ENCODE measurements at places on chromosomes 11 and 22.

- no peak for DNase-seq
Measured at GRCh38 chr22:29782061-29782845, 15.1 kb downstream of the UQCR10 start.

- DNase-seq, result no peak
Measured at GRCh38 chr11:83818349-83818748, 532.2 kb upstream of the CCDC90B start.

GRCh38 chr22:38776086-38776485 lies 17.9 kb downstream of the DNAL4 start:
- no peak for DNase-seq

- no peak for DNase-seq
Measured at GRCh38 chr22:27213294-27213693, 555.9 kb downstream of the MIAT start.

DNA sequence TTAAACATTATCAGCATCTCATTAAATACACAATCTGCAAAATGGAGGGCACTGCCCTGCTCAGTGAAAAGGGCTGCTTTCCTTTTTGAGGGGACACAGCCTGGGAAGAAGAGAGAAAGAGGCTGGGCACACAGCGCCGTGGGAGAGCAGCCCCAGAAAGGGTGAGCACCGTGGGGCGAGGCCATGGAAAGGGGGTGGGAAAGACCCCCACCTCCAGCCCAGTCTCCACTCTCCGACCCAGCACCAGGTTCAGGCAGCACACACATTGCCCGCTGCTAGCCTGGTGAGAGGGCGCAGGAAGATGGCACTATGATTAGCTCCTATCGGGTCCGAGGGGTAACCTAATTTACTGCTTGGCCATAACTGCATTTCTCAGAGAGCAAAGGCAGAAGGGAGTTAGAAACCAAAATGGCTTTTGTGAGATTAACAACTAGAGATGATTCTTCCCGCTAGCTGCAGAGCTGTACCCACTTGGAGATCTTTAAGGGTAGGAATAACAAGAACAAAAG lies 104.0 kb upstream of the BID start:
- no peak for DNase-seq

DNA sequence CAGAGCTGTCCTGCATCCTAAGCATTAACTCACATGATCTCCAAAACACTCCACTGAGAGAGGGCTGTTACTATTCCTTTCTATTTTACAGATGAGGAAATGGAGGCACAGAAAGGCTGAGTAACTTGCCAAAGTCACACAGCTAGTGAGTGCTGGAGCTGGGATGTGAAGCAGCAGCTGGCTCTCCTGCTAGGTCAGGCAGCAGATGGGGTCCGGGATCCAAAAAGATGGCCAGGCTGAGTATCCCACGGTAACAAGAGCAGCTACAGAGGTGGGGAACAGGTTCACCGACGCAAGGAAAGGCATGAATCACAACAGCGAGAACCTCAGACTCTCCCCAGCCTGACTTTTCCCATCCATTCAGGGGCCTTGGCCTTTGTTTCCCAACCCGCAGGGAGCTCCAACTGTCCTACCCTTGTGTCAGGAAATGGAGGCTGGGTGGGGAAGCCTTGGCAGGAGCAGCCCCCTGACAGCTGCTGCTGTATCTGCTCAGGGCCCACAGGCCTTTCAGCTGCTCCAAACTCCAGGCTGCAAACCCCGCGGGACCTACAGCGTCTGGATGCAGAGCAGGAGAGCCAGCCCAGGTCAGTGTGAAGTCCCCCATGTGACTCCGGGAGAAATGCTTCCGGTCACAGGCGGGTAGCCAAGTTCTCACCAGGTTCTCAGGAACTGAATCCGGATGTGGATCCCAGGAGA lies 29.5 kb downstream of the DKK3 start:
- no peak for DNase-seq

GRCh38 chr11:68127714-68128681 lies 6.8 kb upstream of the CHKA start:
- no peak for DNase-seq

DNA sequence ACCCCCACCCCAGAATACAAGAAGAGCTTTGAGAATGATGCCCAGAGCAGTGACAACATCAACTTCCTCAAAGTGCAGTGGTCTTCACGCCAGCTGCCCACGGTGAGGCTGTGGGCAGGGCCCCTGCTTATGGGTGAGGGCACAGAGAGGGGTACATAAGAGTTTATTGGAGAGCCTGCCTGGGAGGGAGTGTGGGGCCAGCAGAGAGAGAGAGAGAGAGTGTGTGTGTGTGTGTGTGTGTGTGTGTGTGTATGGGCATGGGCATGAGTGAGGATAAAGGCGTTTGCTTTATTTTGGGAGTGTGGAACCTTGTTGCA lies 9.5 kb downstream of the PHOX2A start:
- no peak for DNase-seq

DNA sequence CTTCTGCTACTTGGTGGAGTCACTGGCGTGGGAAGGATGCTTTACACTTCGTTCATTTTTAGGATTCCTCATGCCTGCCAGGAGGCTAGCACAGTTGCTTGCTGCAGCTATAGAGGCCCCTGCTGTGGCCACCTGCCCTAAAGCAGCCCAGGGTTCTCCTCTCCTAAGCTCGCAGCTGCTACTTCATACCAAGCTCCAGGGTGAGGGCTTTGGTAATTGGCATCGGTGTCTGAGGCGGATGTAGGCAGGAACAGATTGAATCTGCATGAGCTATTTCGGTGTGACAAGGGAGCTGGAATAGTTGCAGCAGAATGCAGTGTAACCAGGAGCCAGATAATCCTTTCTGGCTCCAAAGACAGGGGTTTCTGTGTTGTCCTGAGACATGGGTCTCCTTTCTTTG lies 133.1 kb downstream of the MICAL2 start:
- no peak for DNase-seq

GRCh38 chr11:132123854-132124835 lies 753.7 kb downstream of the NTM start:
- no peak for DNase-seq

DNA sequence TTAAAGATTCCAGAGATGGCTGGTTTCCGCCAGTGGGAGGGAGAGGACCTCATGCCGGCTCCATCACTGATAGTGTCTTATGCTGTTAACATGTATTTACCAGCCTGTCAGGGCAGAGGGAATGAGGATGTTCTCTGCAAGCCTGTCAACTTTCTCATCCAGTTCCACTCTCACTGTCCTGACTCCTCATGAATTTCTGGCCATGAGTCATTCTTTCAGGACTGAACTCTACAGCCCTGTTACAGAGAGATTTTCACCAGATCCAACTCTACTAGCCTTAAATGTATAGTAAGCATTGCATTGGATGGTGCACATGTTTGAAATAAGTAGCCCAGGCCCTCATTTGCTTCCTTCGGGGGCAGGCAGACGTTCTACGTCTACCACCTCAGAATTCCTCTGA lies 387.7 kb downstream of the TMEM135 start:
- no peak for DNase-seq

GRCh38 chr11:109963101-109963500 lies 130.1 kb upstream of the ZC3H12C start:
- no peak for DNase-seq

DNA sequence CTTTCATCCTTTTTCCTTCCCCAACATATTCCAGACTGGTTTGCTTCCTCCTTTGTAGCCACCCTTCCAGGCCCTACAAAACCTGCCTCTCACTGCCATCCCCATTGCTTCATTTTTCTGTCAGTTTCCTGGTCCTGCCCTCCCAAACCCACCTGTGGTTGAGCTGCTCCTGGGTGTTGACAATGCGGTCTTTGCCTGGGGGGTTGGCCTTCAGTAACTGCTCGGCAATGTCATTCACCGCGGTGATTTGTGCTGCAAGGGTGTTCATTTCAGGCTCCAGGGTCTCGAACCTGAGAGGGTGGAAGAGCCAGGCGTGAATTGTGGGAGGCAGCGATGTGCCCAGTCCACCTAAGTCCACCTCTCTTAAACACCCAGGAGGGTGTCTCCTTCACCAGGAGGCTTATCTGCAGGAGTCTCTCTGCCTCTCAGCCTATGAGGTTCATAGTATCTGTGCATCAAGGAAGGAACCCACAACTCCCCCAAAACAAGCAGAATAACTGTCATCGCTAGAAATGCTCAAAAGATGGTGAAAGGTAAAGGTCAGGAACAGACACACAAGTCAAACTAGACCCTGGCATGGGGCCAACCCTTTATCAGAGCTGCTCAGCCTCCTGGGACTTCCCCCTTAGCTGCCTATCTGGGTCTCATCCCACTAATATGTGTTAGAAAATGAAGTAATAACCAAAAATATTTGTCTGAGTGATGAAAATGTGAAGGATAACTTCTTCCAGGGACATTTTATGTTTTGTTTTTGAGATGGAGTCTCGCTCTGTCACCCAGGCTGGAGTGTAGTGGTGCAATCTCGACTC lies 23.9 kb upstream of the RBM4B start:
- no peak for DNase-seq

DNA sequence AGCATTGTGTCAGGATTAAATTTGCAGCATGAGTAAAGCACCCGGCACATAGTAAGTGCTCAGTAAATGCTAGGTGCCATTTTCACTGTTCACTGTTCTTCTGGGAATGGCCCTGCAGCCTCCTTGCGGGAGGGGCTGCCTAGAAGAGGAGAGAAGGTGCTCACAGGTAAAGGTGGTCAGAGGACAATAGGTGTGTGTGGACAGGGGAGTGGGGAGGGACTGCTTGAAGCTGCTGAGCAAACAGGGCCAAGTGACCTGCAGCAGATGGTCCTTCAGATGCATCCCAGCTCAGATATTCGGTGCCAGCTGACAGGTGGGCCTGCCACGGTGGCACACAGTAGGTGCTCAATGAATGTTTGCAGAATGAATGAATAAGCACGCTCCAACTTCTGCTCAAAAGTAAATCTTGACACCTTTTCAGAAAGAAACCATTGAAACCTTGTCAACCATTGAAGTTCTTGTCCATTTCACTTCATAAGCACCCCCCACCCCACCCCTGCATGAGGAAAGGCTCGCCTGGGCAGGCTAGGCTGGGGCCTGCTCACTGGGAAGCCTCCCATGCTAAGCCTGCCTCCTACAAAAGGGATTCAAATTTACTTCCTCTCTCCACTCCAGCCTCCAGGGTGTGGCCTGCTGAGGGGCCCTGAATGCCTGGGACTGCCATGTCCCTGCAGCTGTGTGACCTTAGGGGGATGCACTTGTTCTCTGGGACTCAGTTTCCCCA lies 1.6 kb downstream of the KIAA0930 start:
- DNase-seq, result no peak

GRCh38 chr11:27209562-27210005 lies 153.4 kb downstream of the CCDC34 start:
- DNase-seq, result no peak

DNA sequence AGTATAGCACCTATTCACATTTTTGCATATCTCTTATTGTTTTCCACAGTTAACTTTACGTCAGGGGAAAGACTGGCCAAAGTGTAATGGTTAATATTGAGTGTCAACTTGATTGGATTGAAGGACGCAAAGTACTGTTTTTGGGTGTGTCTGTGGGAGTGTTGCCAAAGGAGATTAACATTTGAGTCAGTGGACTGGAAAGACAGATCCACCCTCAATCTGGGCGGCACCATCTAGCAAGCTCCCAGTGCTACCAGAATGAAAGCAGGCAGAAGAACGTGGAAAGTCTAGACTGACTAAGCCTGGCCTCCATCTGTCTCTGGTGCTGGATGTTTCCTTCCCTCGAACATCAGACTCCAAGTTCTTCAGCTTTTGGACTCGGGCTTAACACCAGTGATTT lies 1900.7 kb upstream of the RAG2 start:
- DNase-seq, result no peak

DNA sequence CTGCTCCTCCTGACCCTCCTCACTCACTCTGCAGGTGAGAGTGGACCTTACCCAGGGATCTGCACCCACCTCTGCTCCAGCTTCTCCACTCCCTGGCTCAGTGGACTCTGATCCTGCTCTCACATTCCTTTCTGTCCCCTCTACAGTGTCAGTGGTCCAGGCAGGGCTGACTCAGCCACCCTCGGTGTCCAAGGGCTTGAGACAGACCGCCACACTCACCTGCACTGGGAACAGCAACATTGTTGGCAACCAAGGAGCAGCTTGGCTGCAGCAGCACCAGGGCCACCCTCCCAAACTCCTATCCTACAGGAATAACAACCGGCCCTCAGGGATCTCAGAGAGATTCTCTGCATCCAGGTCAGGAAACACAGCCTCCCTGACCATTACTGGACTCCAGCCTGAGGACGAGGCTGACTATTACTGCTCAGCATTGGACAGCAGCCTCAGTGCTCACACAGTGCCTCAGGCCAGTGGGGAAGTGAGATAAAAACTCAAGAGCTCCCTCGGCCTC lies 29.7 kb upstream of the VPREB1 start:
- no peak for DNase-seq

DNA sequence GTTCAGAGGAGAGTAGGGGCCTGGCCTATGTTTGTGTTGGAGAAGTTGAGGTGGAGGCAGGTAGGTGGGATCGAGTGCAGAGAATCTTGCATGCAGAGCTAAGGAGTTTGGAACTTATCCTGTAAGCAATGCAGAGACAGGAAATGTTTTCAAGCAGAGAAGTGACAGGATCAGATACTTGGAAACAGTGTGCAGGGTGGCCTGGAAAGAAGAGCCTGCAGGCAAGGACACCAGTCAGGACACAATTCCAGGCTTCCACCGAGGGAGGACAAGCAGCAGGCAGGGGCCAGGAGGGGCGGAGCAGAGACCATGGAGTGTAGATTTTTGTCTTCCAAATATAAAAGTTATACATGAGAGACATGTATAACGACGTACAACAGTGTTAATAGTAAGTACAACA lies 26.9 kb upstream of the CECR2 start:
- no peak for DNase-seq

DNA sequence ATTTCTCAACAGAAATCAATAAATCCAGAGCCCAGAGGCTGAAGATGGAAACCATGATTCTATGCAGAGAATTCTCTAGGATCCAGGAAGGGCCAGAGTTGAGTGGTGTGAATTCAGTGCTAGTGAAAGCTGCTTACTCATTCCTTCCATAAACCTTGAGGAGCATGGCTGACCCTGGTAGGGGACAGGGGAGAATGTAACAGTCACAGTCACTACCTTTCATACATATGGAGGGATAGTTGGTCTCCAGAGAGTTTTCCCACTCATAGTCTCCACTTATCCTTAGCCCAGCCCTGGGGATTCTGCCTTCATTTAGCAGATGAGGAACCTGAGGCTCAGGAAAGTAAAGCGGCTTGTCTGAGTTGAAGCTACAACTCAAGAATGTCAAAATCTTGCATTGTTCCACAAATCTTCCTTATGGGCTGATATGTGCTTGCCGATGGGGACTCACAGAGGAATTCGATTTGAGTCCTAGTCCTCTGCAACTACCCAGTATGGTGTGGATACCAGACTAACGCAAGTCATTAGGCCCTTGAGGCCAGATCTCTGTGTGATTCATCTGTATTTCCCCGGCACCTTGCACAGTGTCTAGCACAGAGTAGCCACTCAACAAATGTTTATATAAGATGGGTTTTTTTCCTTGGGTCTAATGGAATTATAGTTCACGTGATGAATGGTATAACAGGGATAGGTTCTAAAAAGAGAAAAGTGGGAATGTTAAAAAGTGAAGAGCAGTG lies 3.7 kb upstream of the ANAPC15 start:
- no peak for DNase-seq

Data from central memory CD4-positive, alpha-beta T cell (primary cell).